ENCODE measurements at places on chromosomes 2 and 18.

DNA sequence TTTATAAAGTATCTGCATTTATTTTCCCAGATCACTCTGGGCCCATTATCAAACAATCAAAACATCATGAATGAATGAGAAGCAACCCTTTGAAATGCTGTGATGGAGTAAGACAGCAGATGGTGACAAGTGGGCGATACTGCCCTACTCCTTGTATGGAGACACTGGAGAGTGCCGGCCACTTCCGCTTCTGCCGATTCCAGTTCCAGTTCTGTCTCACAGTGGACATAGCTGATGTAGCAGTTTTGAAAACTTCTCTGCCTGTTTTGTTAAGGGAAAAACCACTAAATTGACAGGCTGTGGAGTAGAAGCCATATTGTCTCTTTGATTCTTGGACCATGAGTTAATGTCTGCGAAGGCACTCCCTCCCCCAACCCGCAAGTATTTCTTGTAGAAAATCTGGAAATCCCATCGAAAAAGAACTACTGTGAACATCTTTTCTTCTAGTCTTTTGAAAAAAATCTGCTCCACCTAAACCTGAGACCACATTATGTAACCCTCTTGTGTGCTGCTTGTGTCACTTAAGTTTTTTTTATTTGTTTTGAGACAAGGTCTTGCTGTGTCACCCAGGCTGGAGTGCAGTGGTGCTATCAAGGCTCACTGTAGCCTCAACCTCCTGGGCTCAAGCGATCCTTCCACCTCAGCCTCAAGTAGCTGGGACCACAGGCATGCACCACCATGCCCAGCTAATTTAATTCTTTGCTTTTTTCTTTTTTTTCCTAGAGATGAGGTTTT is 133.5 kb downstream of the TANC1 start:
- no peaks in the 10 kb centered on the region for H3K36me3 ChIP-seq
- H3K4me1 ChIP-seq: no peaks in the 10 kb centered on the region
- H3K27ac ChIP-seq: no peak overlapping the region
- H3K27me3 ChIP-seq: no peaks in the 10 kb centered on the region
- no peak for DNase-seq

DNA sequence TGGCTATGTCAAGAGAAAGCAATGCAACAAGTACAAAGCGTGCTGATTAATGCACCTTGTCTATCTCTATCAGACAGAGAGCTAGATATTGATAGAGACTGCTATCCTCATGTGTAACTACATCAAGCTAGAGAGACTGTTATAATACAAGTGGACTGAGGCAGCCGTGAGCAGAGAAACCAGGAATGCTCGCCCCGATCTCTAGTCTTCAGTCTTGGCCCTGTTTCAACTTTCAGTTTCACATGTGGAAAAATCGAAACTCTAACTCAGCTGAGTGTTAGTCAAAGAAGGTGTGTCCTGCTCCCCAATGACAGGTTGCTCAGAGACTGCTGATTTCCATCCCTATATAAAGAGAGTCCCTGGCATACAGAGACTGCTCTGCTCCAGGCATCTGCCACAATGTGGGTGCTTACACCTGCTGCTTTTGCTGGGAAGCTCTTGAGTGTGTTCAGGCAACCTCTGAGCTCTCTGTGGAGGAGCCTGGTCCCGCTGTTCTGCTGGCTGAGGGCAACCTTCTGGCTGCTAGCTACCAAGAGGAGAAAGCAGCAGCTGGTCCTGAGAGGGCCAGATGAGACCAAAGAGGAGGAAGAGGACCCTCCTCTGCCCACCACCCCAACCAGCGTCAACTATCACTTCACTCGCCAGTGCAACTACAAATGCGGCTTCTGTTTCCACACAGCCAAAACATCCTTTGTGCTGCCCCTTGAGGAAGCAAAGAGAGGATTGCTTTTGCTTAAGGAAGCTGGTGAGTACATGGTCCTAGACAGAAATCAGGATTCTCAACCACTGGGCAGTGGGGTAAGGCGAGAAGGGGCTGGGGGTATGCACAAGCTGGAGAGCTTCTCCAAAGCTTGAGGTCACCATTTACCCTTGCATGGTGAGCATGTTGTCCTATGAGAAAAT is at the start of gene RSAD2:
Gene RSAD2, plus strand, starts transcription at position 376 of the 903 bp plus-strand sequence. Its CDS starts 24 bp downstream, at position 400.
- H3K4me1 ChIP-seq: peaks cover 13% of the 10 kb centered on the region
- H3K27me3 ChIP-seq: no peaks in the 10 kb centered on the region
- no peak for DNase-seq
- peak within 1 kb of the TSS; percentile 39 for H3K4me3 ChIP-seq

DNA sequence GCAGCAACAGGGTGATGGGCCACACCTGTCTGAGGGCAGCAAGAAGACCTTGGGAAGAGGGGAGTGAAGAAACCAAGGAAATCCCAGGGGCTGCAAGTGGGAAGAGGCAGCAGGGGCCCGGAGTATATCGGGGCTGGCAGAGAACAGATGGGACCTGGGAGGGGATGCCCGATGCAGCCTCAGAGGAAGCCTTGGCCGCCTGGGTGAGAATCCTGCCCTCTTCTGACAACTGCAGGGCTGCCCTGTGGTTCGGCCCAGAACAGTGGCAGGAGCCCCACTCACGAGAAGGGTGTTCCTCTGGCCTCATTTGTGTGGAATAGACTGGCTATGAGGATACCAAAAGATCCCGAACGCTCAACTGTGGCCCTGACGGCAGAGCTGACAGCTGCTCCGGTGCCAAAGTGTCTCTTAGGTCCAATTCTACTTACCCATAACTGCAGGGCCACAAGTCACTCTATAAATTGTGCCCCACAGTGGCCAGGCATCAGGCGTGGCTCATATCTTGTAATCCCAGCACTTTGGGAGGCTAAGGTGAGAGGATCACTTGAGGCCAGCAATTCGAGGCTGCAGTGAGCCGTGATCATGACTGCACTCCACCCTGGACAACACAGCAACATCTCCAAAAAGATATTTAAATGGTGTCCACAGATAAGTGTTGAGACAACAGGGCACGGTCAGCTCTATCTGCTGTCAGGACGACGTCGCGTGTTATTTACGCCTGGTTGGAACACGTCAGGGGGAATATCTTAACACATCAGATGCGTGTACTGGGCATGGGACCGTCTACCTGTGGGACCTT is 23.6 kb upstream of the ID2 start:
- H3K27me3 ChIP-seq: no peaks in the 10 kb centered on the region
- H3K4me3 ChIP-seq: no peak overlapping the region
- H3K4me1 ChIP-seq: peaks cover 14% of the 10 kb centered on the region
- H3K27ac ChIP-seq: no peak overlapping the region

DNA sequence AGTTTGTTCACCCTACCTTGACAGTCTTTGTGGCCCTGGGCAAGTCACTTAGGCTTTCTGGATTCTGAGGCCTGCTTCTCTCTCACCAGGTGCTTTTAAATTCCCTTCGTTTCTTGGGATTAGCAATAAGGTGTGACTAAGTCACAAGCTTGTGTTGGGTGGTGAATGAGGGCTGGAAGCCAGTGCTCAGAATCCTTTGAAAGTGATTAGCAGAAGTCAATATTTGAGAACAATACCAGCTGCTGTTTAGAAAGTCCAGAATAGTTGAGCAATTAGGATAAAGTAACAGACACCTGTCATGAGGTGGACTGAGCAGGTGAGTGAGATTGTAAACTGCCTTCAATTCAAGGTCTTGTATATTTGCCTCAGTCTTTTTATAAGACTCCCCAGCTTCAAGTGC is 19.3 kb upstream of the MGAT5 start:
- DNase-seq: no peak
- no peak overlapping the region for H3K4me3 ChIP-seq
- no peaks in the 10 kb centered on the region for H3K36me3 ChIP-seq
- H3K27ac ChIP-seq: peak overlapping the region; percentile 22
- H3K27me3 ChIP-seq: no peaks in the 10 kb centered on the region

GRCh38 chr2:11713815-11714214 is 32.6 kb upstream of the LPIN1 start:
- H3K27me3 ChIP-seq: no peaks in the 10 kb centered on the region
- H3K4me1 ChIP-seq: peaks cover 55% of the 10 kb centered on the region

DNA sequence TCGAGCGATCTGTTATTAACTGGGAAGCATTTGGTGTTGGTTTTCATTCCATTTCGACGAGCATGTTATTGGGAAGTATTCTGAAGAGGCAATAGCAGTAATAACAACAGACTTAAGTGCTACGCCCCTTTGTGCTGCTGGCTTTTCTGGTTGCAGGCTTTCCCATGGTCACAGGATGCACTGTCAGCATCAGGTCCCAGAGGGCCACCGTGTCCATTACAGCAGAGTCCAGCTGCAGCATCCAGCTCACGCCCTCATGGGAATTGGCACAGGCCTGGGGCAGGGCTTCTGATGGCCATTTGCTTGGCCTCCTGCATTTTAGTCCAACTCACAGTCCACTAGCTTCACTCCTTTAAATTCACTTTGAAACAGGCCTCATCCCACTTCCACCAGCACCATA is 44.4 kb downstream of the BCL2L11 start:
- DNase-seq: no peak
- no peak overlapping the region for H3K27ac ChIP-seq
- no peaks in the 10 kb centered on the region for H3K27me3 ChIP-seq
- H3K4me1 ChIP-seq: no peaks in the 10 kb centered on the region
- no peak overlapping the region for H3K4me3 ChIP-seq

All from tibial nerve (tissue), 4 donors.